Suprapubic skin (tissue), 4 donors: ENCODE measurements at places on chromosomes 6 and 20. TPM values are rescaled to one million over a fixed set of nuclear protein-coding genes. Genes with fewer than 3 reads are reported as not detected.

Gene TNNC2
- 1.6 TPM for total RNA-seq

Gene SCAND1
- total RNA-seq, result 53.9 TPM

Gene C6orf132
- 112 TPM for total RNA-seq

Gene PRSS35
- 0.42 TPM for total RNA-seq

Gene UNC5CL
- total RNA-seq, result 1.8 TPM

Gene CCN5
- 135 TPM for total RNA-seq

Gene EYS
- total RNA-seq, result not detected

Gene RIMS1
- total RNA-seq, result 5.8 TPM

GRCh38 chr20:4973330-4974097 lies 27.8 kb downstream of the SLC23A2 start:
- DNase-seq, result no peak

DNA sequence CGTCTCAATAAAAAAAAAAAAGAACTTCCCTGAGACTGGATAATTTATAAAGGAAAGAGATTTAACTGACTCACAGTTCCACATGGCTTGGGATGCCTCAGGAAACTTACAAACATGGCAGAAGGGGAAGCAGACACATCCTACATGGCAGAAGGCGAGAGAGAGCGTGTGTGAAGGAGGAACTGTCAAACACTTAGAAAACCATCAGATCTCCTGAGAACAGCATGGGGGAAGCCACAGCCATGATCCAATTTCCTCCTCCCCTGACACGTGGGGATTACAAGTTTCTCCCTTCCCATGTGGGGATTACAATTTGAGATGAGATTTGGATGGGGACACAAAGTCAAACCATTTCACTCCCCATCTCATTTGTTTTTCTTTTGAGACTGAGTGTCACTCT lies 46.6 kb upstream of the TFAP2C start:
- no peak for DNase-seq

DNA sequence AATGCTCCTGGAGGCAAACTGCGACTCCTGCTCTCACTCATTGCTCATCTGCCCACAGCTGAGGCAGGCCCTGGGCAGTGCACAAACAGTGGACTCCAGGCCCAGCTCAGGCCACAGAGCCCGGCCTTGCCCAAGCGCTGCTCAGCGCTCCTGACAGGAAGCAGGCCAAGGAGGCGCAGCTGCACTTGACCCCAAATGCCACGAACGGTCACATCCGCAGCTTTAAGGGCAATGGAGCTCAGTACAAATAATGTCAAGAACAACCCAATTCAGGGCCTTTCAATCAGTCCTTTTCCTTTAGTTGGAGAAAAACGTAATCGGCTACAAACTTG lies 33.8 kb downstream of the RRBP1 start:
- peak; percentile 56 for DNase-seq

GRCh38 chr20:43238266-43238665 lies 48.6 kb upstream of the PTPRT start:
- DNase-seq, result no peak

DNA sequence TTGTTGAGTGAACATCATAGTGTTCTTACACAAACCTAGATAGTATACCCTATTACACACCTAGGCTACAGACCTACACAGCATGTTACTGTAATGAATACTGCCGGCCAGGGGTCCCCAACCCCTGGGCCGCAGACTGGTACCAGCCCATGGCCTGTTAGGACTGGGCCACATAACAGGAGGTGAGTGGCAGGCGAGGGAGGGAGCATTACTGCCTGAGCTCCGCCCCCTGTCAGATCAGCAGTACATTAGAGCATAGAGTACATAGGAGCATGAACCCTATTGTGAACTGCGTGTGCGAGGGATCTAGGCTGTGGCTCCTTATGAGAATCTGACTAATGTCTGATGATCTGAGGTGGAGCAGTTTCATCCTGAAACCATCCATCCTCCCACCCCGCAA lies 126.3 kb downstream of the PRND start:
- no peak for DNase-seq

GRCh38 chr6:53439556-53439955 lies 90.8 kb upstream of the ELOVL5 start:
- no peak for DNase-seq

DNA sequence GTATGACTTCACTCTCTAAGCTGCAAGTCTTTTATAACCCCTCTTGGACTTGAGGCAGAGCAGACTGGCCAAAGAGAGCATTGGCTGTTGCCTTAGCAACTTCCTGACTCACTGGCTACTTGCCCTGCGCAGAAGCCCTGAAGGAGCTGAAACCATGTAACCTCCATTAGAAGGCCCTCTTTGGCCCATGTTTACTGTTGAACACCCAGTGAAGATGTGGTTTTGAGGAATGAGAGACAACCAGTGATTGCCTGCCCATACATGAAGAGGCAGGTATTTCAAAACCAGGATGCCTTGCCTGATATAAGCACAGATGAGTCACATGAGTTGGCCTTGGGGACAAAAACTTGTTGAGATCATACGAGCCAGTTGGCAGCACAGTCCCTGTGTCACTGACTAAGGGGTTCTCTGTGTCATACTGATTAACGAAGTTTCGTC lies 182.5 kb downstream of the EDN1 start:
- peak; percentile 84 for DNase-seq

- DNase-seq, result no peak
Observed at GRCh38 chr6:44898296-44898930, 429.7 kb upstream of the RUNX2 start.

DNA sequence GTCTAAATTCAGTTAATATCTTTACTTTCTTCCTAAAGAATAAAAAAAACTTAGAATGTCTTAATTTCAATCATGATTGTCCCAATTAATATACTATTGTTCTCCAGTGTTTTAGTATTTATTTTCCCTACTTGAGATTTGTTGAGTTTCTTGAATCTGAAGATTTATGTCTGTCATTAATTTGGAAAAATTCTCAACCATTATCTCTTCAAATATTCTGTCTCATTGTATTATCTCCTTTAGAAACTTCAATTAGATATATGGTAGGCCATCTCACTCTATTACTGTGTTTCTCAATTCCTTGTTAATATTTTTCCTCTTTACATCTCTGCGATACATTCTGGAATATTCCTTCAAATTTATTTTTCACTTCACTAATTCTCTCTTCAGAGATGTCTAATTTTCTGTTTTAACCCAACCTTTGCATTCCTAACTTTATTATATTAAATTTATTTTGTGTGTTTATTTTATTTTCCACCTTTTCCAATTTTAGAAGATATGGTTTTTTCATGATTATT lies 268.6 kb downstream of the QKI start:
- no peak for DNase-seq

GRCh38 chr6:30840084-30840934 lies 44.0 kb upstream of the DDR1 start:
- no peak for DNase-seq

GRCh38 chr6:90218959-90219208 lies 77.8 kb downstream of the BACH2 start:
- no peak for DNase-seq

DNA sequence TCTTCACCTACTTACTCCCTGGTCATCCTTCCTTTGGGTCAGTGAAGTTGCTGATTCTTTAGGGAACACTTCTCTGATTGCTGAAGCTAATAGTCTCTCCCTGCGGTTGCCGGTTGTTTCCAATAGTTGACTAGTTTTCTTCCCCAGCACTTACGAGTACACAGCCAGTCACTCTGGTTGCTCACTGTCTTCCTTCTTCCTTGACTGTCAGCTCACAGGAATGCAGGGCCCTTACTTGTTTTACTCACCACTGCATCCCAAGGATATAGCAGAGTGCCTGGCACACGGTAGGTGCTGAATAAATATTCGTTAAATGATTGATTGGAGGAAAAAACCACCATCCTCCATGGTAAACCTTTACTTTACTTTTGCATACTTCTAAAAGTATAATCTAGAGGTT lies 345.0 kb downstream of the QKI start:
- no peak for DNase-seq

DNA sequence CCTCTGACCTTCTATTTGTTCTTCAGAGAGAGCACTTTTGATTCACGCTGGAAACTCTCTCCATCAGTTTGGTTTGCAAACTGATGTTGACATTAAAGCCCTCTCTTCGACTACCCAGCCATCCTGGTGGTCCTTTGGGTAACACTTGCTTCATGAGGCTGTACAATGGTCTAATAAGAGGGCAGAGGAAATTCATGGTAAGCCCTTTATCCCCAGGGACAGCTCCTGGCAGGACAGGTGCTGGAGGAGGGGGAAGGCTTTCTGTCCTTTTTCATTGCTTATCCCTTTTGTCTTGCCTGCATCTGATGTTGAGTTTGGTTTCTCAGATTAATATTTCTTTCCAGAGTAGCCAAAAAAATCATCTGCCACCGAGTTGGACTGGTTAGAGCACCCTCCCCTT lies 52.1 kb upstream of the CD93 start:
- DNase-seq, result no peak

GRCh38 chr6:41777551-41778285 lies 2.0 kb downstream of the FRS3 start:
- peak; percentile 52 for DNase-seq

DNA sequence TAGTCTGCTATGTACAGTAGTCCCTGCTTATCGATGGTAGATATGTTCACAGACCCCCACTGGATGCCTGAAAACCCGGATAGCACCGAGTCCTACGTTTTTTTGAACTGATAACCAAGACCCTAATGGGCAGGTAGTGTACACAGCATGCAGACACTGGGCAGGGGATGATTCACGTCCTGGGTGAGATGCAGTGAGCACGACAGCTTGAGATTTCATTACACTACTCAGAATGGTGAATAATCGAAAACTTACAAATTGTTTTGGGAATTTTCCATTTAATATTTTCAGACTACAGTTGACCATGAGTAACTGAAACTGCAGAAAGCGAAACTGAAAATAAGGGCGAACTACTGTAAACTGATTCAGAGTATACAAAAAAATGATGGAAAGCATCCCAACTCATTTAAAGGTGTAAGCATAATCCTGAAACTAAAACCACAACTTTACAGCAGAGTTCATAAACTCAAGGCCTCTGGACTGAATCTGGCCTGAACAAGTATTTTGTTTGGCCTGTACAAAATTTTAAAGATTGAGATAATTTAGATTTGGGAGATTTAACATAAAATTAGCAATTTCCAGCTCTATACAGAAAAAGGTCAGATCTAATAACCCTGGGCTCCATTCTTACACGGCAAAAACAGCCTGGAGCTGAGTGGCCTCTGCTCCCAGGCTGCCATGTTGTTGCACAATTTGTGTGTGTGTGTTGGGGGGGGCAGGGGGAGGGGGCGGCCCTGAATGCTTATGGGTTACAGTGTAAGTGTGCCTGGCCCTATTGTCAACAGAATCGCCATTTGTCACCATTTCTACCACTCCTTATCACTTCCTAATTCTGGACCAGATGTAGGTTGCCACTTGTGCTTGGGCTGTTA lies 34.9 kb downstream of the RNF24 start:
- no peak for DNase-seq

DNA sequence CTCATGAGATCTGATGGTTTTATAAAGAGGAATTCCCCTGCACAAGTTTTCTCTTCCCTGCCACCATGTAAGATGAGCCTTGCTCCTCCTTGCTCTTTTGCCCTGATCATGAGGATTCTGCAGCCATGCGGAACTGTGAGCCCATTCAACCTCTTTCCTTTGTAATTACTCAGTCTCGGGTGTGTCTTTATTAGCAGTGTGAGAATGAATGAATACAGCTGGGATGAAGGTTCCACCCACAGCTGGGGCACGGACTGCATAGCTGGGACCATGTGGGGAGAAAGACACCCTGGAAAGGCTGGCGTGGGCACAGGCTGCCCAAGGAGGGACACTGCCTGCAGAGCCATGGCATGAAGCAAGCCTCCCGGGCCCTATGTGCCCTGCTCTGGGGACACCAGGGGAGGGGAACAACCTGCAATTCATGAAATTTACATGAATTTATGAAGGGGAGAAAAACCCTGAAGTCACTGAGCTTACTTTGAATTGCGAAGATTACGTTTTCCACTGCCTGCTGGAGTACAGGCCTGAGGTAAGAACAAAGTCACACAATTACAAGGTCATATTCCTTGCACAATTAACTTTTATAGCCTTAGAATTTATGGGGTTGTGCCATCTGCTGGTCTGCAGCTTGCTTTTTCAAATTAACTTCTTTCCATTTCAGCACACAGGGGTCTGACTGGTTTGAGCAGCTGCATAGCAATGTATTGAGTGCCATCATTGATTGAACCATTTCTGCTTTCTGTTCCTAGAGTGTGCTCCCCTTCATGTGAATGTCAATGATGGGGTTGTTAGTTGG lies 46.2 kb downstream of the SLC22A1 start:
- DNase-seq, result no peak

- no peak for DNase-seq
Observed at GRCh38 chr20:10478205-10478604, 43.1 kb downstream of the SLX4IP start.

DNA sequence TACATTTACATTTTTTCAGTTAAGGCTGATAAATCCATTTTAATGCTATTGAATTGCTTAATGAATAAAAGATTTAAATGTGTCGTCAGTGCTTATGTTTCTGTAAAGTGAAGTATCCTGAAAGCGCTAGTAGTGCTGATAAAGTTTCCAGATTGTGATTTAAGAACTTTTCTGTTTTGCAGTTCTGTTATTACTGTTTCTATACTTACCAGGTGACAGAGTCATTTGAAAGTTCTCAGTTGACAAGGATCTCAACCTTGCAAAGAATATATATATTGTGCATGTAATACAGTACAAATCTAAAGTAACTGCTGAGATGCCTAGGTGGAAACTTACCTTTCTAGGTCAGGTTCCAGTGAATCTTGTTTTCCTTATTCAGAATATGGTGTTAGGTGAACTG lies 201.8 kb downstream of the ARID1B start:
- DNase-seq, result no peak

GRCh38 chr20:59743767-59744485 lies 139.6 kb downstream of the PHACTR3 start:
- DNase-seq, result no peak

GRCh38 chr6:2157441-2158127 lies 87.8 kb downstream of the GMDS start:
- no peak for DNase-seq

DNA sequence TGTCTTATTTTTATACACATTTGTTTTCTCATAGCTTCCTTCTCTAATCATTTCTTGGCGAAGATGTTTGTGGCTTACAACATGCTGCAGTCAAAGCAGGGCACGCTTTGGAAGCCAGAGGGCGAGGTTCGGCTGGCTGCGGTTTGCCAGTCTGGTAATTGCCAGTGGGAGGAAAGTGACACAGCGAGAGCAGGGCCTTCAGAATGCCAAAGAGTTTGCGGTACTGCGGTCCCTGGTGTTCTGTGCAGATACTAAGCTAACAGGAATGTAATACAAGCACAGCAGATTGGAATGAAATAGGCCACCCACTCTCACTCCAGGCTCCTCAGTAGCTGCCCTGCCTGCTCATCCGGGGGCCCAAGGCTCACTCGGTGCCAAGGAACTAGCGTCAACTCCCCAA lies 58.7 kb upstream of the TGM3 start:
- DNase-seq, result peak; percentile 77

- DNase-seq, result no peak
Observed at GRCh38 chr6:51077821-51078518, 259.3 kb downstream of the TFAP2B start.

DNA sequence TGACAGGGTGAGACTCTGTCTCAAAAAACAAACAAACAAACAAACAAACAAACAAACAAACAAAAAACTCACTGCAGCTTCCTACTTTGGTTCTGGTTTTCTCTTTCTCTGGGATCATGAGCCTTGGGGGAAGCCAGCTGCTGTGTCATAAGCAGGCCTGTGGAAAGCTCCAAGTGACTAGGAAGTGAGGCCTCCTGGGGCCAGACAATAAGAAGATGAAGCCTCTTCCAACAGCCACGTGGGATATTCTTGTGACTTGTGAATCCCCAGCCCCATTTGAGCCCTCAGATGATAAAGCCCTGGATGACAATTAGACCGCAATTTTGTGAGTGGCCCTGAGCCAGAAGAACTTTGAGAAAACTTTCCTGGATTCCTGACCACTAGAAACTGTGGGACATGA lies 11.4 kb downstream of the HLA-A start:
- DNase-seq, result no peak

GRCh38 chr20:53494753-53495152 lies 98.9 kb downstream of the ZNF217 start:
- no peak for DNase-seq
